ENCODE measurements at places on chromosomes 1 and 21.
A peak's percentile ranks its signal among the peaks of the same experiment; 100 is the strongest.

- no peak for DNase-seq
These were observed 7.0 kb upstream of the CDCP2 start for GRCh38 chr1:54159733-54160316.

GRCh38 chr1:223711173-223711572, 1.2 kb upstream of the CAPN2 start:
- no peak for DNase-seq

- no peak for DNase-seq
These were observed 172.9 kb upstream of the ESRRG start for GRCh38 chr1:216896146-216896545.

GRCh38 chr1:150999926-151000325, 6.8 kb downstream of the MINDY1 start:
- DNase-seq, result no peak

- DNase-seq, result no peak
These were observed 159.2 kb downstream of the APP start for GRCh38 chr21:26011292-26011940.

DNA sequence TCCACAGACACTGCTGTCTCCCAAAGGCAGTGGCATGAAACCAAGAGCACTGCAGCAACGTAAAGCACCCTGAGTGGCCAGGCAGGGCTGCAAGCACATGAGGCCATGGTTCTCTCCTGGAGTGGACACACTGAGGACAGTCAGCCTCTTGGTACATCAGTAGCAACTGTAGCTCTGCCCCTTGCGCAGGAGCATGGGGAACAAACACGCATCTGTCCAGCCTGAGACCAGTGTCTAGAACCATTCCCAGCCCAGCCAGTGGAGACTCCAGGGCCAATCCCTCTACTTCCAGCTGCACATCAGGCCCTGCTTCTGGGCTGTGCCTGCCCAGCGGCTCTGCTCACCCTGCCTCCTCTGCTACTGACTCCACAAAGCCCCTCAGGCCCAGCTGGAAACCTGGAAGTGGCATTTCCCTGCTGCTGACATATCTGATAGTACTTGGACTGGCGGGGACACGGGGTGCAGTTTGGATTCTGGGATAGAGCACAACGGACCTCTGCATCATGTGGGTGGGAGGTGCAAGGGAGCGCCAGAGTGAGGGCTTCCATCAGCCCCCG, 49.0 kb downstream of the TOR1AIP2 start:
- DNase-seq, result no peak

DNA sequence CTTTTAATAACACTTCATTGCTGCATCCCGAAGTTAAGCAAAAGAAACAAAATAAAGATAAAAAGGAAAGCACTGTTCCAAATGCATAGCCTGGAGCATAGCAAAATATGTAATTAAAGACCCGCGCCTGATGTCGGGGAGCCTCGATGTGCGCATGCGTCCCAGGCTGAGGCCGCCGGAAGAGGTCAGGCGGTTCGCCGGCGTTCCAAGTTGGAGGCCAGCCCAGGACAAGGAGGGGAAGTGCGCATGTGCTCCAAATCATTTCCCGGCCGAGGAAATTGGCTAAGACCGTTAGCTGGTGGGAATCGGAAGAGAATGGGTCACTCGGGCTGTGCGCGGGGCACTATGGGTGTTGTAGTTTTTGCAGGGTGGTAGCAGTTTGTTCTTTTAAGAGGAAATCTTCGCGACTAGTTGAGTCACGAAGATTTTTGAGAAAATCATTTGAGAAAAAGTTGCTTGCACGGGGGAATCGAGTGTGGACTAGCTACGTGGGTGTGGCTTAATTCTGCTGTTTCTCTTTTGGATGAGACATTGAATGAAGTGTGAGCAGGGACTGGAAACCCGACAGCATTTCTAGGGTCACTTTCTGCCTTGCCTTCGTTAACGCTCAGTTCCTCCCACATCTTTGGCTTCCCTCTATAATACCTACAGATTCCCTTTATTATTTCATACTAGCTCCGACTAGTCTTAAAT, 31.0 kb upstream of the CD1D start:
- DNase-seq, result peak; percentile 71

GRCh38 chr1:225915538-225915991, 8.5 kb downstream of the PYCR2 start:
- no peak for DNase-seq

GRCh38 chr1:207840380-207840779, 70.5 kb downstream of the CD34 start:
- DNase-seq, result no peak

Measured in stimulated activated CD4-positive, alpha-beta T cell treated with anti-CD3 and anti-CD28 coated beads, Interleukin-12 subunit alpha, Interleukin-12 subunit beta, amount 100 ng/mL, for 4 hours (primary cell).